ENCODE measurements at places on chromosomes 7 and 10.

GRCh38 chr7:31938650-31939049 lies 131.6 kb downstream of the PDE1C start:
- DNase-seq = no peak

- no peak for DNase-seq
Measured at GRCh38 chr7:138970952-138971351, 10.2 kb downstream of the KIAA1549 start.

DNA sequence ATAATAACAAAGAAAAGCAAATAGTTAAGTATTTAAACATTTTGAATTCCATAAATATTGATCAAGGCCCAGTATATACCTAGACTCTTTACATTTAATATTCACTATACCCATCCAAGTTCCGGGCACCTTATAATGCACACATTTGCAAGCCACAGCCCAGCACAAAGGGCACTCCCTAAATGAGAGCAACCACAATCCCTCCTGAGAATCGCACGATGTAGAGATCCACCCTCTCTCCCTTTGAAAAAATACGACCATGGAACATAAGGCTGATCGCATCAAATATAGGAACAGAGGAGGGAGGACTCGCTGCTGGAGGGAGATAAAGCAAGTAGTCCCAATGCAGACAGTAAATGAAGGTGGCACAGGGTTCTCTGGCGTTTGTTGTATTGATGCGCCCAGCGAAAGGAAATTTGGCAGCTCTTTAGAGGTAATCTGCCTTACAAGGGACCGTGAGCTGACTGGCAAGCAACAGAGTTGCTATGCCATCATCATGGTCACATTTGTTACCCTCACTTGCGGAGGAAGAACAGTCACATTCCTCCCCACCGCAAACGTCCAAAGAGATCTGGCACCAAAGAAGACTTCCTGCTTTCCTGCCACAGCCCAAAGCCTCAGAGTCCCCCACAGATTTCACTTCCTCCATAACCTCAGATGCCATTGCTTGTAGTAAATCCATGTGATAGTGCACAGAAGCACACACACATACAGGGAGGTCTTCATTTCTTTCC lies 16.1 kb upstream of the TAS2R40 start:
- DNase-seq = peak; percentile 21

- no peak for DNase-seq
Measured at GRCh38 chr10:17239345-17240085, 11.5 kb downstream of the VIM start.

GRCh38 chr10:4848356-4849041 lies 22.5 kb downstream of the AKR1E2 start:
- DNase-seq = no peak

GRCh38 chr10:69215405-69216171 lies 4.5 kb upstream of the HKDC1 start:
- no peak for DNase-seq

DNA sequence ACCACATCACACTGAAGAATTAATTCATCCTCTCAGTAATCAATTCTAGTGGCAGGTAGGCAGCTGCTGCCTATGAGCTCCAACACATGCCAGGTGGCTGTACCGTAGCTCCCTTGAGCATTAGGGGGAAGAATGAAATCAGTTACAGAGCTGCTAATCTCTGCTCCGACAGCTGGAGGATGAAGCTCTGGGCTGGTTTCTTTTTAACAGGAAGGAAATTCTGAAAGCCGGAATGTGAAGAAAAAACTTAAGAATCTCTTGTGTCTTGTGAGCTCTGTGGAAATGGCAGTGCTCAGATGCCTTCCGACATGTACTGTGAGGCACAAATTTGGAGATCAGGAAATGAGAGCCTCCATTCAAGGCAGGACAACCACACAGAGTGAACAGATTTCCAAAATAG lies 2.8 kb upstream of the AHCYL2 start:
- DNase-seq = no peak

- DNase-seq = no peak
Measured at GRCh38 chr7:22016507-22016906, 70.8 kb upstream of the CDCA7L start.

DNA sequence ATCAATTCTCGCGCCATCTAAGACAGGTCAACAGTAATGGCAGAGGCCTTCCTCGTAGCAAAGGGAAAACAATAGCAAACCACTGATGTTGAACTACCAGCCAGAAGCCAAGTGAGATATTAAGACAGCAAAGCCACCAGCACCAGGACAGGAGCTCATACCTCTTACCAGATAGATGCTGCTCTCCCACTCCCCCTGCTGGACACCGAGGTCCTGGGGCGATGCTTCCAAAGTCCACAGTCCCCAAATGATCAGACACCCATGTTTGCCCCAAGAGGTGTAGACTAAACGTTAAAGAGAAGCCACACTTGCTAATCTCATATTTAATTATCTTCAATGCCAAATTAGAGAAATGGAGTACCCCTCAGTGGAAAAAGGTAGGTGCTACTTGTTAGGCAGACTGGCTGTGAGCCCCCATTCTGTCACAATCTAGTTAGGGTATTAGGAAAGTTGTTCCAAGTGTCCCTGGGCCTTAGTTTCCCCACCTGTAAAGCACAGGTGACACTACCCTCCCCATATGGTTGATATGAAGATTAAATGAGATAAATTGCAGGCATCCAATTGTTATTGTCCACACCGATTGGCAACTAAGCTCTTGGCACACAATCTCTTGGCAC lies 39.9 kb downstream of the TOMM7 start:
- DNase-seq = peak; percentile 7

- no peak for DNase-seq
Measured at GRCh38 chr10:123146013-123146893, 1.7 kb upstream of the HMX2 start.

GRCh38 chr10:52755297-52756062 lies 17.1 kb downstream of the MBL2 start:
- no peak for DNase-seq

DNA sequence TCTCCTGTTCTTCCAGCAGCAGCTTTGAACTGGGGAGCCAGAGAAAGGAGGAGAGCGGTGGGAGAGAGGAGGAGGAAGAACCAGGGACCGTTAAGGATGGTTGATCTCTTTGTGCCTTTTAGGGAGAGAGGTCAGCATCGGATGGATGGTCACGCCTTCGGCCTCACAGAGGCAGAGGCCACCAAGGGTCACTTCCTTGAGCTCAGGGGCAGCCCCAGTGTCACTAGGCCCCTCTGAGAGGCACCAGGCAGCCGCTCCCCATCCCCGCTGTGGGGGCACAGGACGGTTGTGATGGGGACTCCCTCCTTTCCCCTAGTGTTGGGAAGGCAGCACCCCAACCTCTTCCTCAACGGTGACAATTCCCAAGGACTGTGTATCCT lies 121.4 kb downstream of the DNAJB6 start:
- no peak for DNase-seq

DNA sequence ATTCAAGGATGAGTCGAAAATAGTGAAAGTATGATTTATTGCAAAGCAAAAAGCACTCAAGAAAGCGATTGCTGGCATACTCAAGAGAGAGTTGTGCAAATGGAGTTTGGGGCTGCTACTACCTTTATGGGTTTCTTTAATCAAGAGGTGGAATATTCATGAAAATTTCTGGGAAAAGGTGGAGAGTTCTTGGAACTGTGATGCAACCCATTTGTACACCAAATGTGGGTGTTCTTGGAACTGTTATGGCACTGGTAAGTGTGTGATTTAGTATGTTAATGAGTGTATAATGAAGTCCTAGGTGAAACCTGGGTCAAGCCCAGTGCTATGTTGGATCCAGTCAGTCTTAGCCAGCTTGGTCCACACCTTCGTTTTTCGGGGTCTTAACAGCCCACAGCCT lies 3.4 kb upstream of the VOPP1 start:
- DNase-seq = no peak

- DNase-seq = no peak
Measured at GRCh38 chr7:25353732-25354131, 125.4 kb upstream of the NPVF start.

DNA sequence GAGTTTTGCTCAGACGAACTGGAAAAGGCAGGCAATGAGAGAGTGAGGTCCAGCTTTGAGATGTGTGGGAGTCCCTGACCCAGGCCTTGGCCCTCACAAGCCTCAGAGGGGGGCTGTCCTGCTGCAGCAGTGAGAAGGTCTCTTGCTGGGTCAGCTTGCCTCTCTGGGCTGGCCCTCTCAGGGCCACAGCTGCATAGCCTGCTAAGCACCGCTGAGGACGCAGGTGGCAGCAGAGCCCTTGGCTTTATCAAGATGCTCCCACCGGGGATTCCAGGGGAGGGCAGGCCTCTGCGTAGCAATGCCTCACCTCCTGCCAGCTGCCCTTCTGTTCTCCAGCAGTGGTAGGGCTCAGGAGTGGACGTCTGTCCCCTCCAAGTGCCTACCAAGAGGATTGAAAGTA lies 128.7 kb downstream of the COBL start:
- peak; percentile 66 for DNase-seq

GRCh38 chr10:97333601-97334369 lies 744 bp downstream of the FRAT2 start:
- peak; percentile 10 for DNase-seq

DNA sequence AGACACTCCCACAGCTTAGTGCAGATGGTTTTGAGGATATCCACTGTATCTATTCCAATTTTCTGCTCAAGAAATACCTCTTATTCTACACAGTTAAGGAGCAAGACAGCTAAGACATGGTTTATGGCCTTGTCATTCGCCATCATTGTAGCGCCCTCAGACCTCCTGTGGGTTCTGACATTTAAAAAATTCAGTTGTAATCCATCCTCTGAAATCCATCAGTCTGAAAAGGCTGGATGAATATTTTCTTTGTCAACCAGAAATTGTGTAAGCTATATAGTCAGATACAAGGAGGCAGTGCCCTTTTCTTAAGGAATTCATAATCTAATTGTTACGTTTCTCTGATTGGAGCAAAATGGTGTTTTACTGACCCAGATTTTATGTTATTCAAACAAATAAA lies 353.6 kb downstream of the GALNT17 start:
- no peak for DNase-seq

GRCh38 chr10:25175527-25176420 lies 973 bp downstream of the GPR158 start:
- no peak for DNase-seq

GRCh38 chr10:43407148-43407575 lies 1.8 kb downstream of the HNRNPF start:
- DNase-seq = no peak

- DNase-seq = peak; percentile 70
Measured at GRCh38 chr7:80181411-80181810, 46.8 kb downstream of the GNAI1 start.

- DNase-seq = no peak
Measured at GRCh38 chr10:109915566-109915965, 7.7 kb downstream of the XPNPEP1 start.

DNA sequence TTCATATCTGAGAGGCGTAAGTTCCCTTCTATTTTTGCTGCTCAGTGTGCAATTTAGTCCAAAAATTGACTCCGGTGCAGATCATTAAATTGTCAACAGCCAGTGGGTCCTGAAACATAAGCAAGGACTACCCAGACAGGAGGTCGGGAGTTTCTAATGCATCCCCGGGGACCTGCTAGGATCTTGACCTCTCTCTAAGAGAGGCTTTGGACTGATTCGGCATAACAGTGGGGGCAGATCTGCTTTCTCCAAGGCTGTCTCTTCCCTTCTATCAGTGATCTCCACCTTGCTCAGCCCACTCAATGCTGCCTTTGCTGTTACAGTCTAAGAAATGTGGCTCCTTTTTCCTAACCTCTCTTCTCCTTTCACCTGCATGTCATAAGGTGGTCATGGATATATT lies 199.1 kb upstream of the NRP1 start:
- no peak for DNase-seq

DNA sequence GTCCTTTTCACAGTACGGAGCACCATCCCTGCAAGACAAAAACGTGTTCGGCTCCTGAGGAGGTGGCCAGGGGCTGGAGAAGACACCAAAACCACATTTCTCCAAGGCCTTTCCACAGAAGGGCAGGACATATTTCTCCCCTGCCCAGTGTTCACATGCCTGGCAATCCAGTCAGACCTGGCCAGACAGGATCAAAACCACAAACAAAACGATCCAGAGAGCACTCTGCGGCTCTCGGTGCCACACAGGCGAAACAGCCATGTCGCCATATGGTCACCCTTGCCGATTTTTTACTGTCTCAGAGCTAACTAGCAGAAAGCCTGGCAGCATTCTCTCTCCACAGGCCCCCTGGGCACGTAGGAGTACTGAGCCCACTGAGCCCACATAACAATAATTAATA lies 113.0 kb downstream of the ABLIM1 start:
- DNase-seq = no peak

GRCh38 chr7:121003986-121004685 lies 15.6 kb downstream of the CPED1 start:
- DNase-seq = no peak

GRCh38 chr10:104617831-104618230 lies 23.3 kb upstream of the SORCS3 start:
- DNase-seq = no peak

DNA sequence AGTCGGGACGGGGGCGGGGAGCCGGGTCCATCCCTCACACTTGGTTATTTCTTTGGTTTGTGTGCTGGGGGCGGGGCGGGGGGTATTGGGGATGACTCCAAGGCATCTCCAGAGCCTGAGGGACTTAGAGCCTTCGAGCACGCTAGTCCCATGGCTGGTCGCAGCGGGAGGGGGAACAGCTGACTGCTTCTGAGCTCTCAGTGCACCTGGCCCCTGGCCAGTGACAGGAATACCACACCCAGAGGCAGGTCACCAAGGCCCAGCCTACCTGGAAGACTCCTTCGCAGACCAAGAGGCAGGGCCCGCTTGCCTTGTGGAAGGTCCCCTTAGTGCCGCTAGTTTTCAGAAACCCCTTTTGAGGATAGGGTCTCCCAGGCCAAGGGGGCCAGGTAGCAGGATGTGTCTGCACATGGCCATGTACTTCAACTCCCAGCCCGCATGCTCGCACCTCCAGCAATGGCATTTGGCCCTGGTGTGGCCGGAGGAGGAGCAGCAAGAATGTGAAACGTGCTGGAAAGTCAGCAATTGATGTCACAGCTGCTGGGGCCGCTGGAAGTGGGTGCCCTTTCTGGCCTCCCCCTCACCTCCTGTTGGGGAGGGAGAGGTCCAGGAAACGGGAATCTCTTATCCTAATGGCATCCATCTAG lies 40.3 kb downstream of the AGAP3 start:
- no peak for DNase-seq

DNA sequence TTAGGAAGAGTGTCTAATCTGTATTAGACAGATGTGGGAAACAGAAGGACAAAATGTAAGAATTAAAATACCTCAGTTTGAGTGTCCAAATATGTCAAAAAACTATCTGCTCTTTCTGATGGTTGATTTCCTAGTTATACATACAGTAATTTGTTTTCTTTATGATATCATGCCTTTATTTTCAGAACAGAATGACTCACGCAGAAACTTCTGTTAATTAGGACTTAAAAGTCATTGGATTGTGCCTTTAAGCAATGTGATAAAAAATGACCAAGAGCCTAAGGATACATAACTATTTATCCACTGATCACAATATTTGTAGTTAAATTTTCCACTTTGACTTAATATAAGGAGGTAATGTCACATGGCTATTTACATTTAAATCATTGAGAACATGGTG lies 206.7 kb upstream of the PTPRZ1 start:
- no peak for DNase-seq

GRCh38 chr7:8597565-8597964 lies 164.2 kb downstream of the NXPH1 start:
- no peak for DNase-seq

- DNase-seq = no peak
Measured at GRCh38 chr7:70583965-70584883, 547.7 kb upstream of the GALNT17 start.

Measured in hippocampal formation (tissue), 2 donors.